ENCODE measurements at places on chromosomes 1 and 21. TPM values are rescaled to one million over a fixed set of nuclear protein-coding genes. Genes with fewer than 3 reads are reported as not detected.

Gene PPIAL4G
- total RNA-seq: not detected

Gene USH2A
- 48.3 TPM for total RNA-seq

Gene SIM2
- total RNA-seq: 0.38 TPM

Gene FLG2
- total RNA-seq: 0.88 TPM

Gene FAM72C
- total RNA-seq: 0.77 TPM

Gene SPRR4
- total RNA-seq: not detected

Gene ANGPTL7
- total RNA-seq: 33.2 TPM

Gene PGLYRP3
- not detected for total RNA-seq

Gene DDR2
- 75.1 TPM for total RNA-seq

Gene PADI4
- 3.0 TPM for total RNA-seq

Gene UTS2
- total RNA-seq: not detected

Gene CHIA
- total RNA-seq: not detected

Gene OR2T29
- total RNA-seq: not detected

Gene ADGRL4
- 20.1 TPM for total RNA-seq

Gene LRRC40
- 39.9 TPM for total RNA-seq

Gene DMBX1
- total RNA-seq: 0.55 TPM

Gene WNT4
- total RNA-seq: 3.1 TPM

Gene PEAR1
- total RNA-seq: 13.7 TPM

Gene ST6GALNAC5
- 26.3 TPM for total RNA-seq

Gene COL8A2
- total RNA-seq: 65.4 TPM

Gene SLC35A3
- total RNA-seq: 56.8 TPM

Gene TCHH
- total RNA-seq: 0.66 TPM

Gene POU2F1
- total RNA-seq: 62.8 TPM

Gene TSPEAR
- not detected for total RNA-seq

Gene CAMK2N1
- total RNA-seq: 27.9 TPM

Measured in camera-type eye (tissue), 1 donor.